Left forelimb (tissue), 1 donor: ENCODE measurements at places on chromosomes 3 and 15.

DNA sequence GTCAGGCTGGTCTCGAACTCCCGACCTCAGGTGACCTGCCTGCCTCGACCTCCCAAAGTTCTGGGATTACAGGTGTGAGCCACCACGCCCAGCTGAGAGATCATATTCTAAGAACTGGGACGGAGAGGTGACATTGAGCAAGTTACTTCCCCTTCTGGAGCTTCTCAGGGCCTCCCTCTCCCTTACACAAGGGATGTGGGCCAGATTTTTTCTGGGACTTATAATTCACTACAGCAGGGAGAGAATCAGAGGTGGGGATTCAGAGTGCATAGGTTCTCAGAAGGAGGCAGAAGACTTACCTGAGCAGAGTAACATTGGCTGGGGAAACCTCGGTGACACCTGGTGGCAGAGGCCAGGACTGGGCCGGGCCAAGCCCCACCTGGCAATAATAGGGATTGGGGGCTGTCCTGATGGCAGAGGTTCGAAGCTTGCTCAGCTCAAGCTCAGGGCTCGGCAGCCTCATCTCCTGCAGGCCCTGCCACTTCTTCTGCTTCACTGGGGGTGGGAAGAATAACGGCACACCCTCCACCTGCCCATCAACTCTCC lies 6.8 kb downstream of the LTK start:
- DNase-seq, result no peak

DNA sequence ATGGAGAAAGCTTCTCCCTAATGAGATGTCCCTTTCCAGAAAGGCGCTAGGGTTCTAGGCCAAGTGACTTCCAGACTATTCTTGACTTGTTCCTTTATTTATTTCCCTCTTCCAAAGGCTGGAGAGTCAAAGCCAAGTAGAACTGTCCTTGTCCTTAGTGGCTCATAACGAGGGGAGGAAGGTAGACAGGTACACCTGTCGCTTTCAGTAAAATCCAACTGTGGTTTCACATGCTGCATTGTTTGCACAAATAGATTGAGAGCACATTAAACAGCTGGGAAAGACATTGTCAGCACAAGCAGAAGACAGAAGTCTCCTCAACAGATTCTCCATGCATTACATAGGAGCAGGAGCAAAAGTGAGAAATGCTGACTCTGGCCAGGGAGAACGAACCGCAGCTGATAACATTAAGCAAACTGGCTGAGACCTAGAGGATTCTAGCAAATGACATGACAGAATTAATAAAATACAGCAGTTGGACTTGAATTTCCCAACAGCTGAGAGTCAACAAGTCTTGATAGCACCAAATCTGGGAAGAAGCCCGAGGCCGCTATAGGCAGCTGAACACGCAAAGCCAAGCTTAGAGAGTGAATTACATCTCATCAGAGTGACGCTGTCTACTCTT lies 227.7 kb downstream of the TLE3 start:
- DNase-seq, result no peak

DNA sequence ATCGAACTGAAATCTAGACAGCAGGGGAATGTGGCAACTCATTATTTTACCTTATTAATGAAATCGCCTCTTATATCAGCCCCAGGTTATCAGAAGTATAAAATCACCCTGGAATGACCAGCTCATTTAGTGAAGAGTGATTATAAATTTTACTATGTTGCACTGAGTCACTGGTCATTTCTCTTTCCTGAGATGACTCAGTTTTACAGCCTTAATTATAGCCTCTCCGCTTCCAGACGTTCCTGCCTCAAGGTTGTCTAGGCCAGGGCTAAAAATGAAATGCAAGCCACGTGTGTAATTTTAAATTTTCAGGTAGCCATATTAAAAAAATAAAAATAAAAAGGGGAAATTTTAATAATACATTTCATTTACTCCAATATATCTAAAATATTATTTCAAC lies 33.3 kb downstream of the DET1 start:
- DNase-seq, result no peak

- no peak for DNase-seq
Measured at GRCh38 chr3:55241098-55241497, 246.0 kb downstream of the WNT5A start.

DNA sequence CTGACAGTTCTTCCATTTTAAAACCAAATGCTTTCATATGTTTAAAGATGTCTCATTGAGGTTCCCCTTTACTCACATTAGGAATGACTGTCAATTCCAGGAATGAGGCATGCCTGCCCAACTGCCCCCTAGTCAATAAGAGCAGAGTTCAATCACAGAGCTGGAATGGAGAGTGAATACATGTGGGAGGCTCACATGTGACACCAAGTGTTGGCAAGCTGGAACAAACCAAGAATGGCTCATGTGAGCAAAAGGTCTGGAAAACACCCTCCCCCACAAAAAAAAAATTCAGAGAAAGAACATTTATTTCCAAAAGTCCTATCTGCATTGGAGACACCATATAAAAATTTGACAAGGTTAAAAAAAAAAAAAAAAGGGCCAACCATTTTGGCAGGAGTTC lies 3.7 kb downstream of the PBRM1 start:
- no peak for DNase-seq

DNA sequence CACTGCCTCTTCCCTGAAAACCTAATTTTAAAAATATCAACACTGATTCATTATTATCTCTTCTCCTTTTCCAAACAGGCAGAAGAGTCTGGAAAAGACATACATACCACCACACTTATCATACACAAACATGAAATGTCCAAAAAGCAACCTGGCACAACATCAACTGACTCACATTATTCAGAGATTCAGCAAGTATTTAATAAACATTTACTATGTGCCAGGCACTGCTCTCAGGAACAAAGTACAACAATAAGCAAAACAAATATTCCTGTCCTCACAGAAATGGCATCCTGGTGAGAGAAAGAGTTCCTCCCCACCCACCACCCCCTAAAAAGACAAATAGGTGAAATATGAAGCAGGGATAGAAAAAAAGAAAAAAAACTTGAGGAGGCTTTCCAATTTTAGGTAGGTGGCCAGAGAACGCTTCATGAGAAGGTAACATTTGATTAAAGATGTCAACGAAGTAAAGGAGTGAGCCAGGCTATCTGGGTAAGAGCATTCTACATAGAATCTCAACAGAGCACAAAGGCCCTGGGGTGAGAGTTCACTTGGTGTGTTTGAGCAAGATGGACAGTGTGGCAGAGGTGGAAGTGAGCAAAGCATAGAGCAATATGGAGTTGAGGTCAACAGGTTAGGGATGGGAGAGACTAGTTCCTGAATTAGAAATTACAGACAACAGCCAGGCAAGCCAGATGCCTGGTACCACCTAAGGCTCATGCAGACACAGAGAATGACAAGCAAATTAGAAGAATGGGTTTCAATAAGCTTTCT lies 141.7 kb downstream of the OSBPL10 start:
- no peak for DNase-seq

DNA sequence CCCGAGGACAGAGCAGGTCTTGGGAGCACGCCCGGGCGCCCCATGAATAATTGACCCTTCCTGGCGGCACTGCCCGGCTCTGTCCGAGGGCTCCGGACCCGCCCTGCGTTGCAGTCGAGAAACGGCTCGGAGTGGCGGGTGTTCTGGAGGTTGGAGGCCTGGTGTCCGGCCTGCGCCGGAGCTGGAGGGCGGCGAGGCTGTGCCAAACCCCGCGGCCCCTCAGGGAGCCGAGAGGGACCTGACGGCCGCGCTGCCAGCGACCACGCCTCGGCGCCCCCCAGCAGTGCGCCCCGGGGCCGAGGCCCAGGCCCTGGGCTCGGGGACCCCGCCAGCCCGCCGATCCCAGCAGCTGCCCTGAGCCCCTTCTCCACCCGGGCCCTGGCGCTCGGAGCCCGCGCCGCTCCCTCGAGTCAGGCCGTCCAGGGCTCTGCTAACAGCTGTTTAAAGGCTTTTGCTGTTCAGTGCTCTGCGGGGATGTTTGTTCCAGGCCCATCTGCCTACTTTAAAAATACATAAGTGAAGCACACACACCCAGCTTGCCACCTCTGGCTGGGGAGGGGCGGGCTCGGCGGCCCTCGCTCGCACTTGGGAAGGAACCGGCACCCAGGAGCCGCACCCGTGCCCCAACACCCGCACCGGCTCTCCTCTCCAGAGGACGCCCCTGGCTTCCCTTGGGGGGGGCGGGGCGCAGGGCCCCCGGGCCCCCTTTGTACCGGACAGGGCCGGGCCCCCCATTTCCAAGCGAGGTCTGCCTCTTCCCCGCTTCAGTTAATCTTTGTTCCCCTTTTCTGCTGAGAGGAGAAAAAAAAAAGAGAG lies 730 bp upstream of the ZNF710 start:
- DNase-seq, result peak; percentile 75

DNA sequence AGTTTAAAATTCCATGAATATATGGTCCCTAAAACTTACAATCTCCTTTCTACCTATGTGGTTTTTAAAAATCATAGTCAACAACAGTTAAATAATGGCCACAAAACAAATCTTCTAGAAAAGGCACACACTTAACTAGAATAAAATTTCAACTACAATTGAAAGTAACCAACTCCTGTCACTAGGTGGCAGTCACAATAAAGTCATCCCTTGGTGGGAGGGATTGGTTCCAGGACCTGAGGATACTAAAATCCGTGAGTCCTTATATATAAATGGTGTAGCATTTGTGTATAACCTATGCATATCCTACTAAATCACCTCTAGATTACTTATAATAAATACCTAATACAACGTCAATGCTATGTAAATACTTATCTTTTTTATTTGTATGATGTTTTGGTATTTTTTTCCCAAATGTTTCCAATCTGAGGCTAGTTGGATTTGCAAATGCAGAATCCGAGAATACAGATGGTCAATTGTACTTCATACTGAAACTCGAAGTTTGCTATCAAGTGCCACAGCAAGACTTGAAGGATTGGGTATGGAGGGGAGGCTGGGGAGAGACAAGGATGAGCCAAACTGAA lies 172.6 kb downstream of the FMN1 start:
- no peak for DNase-seq

GRCh38 chr15:65476903-65477302 lies 40.6 kb downstream of the DPP8 start:
- DNase-seq, result no peak

DNA sequence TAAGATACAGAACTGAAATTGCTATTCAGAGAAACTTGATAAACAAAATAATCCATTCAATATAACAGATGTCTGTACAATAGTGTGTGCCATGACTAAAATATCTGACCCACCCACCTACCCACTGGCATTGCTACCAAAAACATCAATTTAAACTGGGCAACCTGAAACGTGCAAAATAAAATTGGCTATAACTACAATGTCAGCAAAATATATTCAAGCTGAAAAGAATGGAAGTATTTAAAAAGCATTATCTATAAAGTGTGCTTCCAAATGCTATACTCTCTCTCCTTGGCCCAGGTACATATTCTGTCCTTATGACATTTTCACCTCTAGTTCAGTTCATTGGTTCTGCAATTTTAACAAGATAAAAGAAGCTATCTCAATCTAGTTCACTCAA lies 379.6 kb upstream of the ATP11B start:
- DNase-seq, result no peak

- no peak for DNase-seq
Measured at GRCh38 chr3:184380627-184381260, 890 bp downstream of the CHRD start.

- DNase-seq, result no peak
Measured at GRCh38 chr3:64501298-64501906, 186.4 kb downstream of the ADAMTS9 start.
